ENCODE measurements at places on chromosomes 6 and 20. TPM values are rescaled to one million over a fixed set of nuclear protein-coding genes. Genes with fewer than 3 reads are reported as not detected.

The COX4I2 gene
- 7.6 TPM for total RNA-seq

The SLC17A2 gene
- total RNA-seq = not detected

The MCHR2 gene
- not detected for total RNA-seq

The C6orf58 gene
- not detected for total RNA-seq

The ULBP3 gene
- total RNA-seq = 0.99 TPM

All from left ventricle myocardium inferior (tissue), 1 donor.